ENCODE measurements at places on chromosomes 5 and 9.

- no peak for DNase-seq
Observed at GRCh38 chr5:179819296-179820126, 1.2 kb upstream of the SQSTM1 start.

DNA sequence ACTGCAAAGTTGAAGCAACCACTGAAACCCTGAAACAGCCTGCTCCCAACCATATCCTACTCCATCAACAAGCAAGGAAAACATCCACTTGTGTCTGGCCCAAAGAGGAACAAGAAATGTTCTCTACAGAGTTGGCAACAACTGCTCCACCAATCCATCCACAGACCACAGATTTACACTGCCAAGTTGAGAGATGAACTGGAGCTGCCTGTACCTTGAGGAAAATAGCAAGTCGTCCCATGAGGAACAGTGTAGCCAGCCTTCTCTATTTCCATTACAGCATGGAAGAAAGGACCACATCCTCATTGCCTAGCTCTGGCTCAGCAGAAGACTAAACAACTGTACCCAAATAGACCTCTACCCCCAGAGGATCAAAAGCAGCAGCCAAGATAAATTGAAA, 60.4 kb downstream of the DEPDC1B start:
- DNase-seq, result no peak

DNA sequence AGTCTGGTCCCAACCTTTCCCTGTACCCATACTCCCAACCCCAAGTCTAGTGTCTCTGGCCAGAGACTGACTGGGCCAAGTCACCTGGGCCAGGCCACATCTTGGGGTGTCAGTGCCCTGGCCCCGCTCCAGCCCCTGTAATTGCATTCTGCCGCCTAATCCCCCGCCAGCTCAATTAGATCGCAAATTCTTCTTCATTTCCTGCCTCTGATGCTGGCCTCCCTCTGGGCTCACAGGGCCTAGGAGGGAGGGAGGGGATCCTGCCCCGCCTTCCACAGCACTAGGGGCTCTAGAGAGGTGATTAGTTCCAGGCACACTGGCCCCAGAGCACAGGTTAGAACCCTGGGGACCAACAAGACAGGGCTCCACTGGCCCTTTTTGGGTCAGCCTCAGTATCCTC, 5.5 kb downstream of the CXXC5 start:
- no peak for DNase-seq

- no peak for DNase-seq
Observed at GRCh38 chr5:118705959-118706667, 282.2 kb downstream of the DTWD2 start.

GRCh38 chr5:97844797-97845196, 661.8 kb upstream of the RIOK2 start:
- no peak for DNase-seq

- no peak for DNase-seq
Observed at GRCh38 chr5:116626945-116627679, 52.5 kb upstream of the SEMA6A start.

- no peak for DNase-seq
Observed at GRCh38 chr5:90802474-90803317, 244.1 kb downstream of the ADGRV1 start.

DNA sequence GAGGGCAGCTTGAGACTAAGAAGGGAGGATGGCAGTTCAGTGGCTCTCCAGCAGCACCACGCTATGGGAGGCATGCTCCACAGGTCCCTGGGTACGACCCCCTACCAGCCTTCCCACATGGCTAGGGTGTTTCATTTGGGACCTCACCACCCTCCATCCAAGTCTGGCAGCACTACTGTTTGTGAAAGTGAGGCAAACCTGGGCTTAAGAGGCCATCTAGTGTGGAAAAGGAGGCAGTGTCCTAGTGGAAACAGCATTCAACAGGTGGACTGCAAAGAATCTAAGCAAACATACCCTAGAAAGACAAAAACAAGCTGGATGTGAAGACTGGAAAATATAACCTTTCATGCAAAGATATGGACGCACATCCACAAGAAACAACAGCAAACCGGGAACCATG, 4.8 kb upstream of the C5orf47 start:
- DNase-seq, result no peak

- DNase-seq, result no peak
Observed at GRCh38 chr5:129096382-129096991, 1.9 kb downstream of the ISOC1 start.

DNA sequence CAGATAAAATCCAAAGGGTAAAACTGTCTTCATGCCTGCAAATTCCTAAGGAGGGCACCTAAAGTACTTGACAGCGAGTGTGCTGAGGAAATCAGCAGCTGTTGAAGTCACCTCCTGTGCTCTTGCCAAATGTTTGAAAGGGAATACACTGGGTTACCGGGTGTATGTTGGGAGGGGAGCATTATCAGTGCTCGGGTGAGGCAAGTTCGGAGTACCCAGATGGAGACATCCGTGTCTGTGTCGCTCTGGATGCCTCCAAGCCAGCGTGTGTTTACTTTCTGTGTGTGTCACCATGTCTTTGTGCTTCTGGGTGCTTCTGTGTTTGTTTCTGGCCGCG, 727 bp upstream of the ADRB2 start:
- peak; percentile 14 for DNase-seq

DNA sequence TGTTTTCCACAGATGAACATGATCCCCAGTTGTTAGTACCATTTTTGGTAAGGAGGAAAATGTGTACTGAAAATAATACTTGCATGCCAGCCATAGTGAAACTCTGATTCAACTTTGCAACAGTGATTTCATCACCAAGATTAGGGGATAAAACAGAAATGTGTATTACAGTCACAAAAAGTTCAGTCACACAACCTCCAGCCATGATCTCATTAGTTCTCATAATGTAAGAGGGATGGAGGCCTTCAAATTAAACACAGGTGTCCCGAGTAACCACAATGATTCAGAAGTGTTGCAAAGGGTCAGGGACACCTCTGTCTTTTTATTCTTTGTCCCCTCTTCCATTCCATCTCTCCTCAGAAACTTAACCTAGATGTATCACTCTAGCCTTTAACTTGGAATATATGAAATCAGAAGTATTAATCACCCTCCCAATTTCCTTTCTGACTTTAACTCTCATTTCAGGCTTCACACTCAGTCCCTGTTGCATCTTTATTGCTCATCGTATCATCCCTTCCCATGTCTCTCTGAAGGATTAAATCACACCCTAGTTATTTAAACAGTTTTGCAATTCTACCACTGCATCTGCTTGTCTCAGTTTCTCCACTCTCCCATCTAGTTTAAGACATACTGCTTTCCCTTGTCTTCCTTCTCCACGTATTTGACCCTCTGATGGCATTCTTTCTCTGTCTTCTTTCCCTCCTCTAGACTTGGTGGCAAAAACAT, 291.2 kb downstream of the ADAMTS6 start:
- peak; percentile 89 for DNase-seq

- no peak for DNase-seq
Observed at GRCh38 chr5:6711409-6712141, 1.7 kb upstream of the TENT4A start.

- DNase-seq, result no peak
Observed at GRCh38 chr9:121786998-121787422, 135.6 kb downstream of the DAB2IP start.

DNA sequence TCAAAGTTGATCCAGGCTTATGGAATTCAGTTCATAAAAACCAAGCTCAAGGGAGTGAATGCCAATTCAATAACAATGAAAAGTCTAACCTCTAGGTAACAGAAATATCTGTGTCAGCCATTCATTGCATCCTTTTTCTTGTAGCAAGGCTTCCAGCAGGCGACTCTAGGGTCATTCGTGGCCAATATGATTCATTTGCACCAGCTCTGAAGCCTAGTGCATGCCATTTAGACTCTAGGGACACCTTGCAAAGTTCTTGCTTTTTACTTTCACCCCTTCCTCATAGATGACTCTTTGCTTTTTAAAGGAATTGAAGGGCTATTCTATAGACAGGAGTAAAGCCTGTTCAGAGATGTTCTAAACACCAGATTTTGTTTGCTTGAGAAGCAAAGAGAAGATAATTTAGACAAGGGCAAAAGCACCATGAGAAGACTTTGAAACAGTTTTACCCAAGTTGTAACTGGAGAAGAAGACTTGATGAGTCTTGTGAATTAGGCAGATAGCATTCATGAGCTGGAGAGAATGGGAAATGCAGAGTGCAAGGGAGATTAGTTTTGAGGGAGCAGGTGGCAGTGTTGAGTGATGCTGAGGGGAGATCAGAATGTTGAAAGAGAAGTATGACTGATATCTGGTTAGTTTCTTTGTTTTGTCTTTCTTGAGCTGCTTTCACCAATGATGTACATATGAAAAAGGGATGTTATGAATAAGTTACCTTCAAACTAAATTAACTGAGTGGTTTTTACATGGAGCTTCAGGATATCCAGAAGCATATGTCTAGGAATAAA, 94.5 kb downstream of the F2RL2 start:
- no peak for DNase-seq

DNA sequence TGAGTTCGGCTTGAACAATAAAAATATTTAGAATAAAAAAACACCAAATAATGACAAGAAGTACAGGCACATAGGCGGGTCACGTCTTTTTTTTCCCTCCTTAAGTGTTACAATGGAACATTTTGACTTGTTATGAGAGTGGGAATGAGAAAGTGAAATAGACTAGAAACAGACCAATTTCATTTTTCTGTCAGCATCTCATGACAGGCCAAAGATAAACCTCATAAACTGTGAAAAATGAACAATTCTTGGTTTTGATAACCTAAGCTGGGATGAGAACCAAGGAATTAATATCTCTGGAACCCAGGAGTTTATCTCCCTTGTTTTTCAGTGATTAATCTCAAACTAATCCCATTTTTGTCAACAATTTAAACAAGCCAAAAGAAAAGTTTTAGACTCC, 299.5 kb downstream of the SLIT3 start:
- DNase-seq, result no peak

DNA sequence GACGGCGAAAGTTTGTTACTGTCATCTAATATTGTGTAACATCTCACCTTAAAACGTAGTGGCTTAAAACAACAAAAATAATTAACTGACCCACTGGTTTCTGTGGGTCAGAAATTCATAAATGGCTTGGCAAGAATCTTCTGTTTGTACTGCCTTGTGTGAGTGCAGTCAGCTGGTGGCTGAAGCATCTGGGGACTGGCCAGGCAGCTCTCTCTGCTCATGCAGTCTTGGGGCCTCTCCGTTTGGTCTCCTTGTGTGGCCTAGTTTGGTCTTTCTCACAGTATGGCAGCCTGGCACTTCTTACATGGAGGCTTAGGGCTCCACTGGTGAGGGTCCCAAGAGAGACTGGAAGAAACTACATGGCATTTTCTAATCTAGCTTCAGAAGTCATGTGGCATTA, 49.0 kb upstream of the CTXN3 start:
- DNase-seq, result no peak

DNA sequence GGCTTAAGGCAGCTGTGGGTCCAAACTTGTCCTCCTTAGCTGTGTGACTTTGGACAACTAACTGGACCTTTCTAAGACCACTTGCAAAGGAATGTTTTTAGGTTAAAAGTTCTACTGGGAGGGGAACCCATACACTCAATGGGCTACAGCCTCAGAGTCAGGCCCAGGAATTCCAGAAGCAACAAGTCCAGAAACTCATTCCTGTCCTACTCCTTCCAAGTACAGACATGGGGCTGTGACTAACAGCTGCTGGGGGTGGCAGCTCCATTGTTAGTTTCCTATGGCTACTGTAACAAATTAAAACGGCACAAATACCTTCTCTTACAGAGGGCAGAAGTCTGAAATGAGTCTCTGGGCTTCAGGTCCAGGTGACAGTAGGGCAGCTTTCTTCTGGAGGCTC, 12.4 kb upstream of the AKNA start:
- no peak for DNase-seq

GRCh38 chr5:11104651-11105112, 343.6 kb upstream of the DAP start:
- no peak for DNase-seq

DNA sequence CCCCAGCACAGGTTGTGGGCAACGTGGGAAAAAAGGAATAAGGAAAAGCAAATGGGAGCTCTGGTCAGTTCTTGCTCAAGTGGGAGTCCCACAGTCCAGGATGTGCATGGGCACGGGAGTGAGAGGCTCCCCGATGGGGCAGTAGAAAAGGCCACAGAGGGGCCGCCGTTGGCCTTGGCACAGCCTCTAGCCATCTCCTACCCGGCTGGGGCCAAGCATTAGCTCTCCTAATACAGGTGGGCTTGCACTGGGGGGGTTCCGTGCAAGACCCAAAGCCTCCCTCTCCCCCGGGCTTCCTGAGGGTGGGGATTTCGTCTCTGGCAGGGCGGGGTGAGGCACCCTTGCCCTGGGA, 212.2 kb upstream of the MVB12B start:
- no peak for DNase-seq

- DNase-seq, result no peak
Observed at GRCh38 chr9:125133403-125134329, 9.7 kb downstream of the SCAI start.

GRCh38 chr5:158390577-158390976, 531.6 kb upstream of the CLINT1 start:
- no peak for DNase-seq

DNA sequence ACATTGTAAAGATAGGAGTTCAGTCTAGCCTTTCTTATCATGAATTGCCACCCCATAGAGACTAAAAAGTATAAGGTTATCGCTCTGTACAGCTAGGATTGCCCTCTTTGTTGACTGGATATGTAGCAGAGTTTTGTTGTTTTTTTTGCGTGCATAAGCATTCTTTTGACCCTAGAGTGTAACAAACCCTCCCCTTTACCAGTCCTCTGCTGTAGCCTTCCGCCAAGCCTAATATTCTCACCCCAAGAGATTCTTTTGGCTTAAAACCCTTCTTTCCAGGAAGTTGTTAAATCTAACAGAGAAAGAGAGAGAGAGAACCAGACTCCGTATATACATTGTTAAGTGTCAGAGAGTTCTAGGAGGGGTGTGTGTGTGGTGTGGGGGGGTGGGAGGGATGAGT, 113.9 kb downstream of the FGF1 start:
- no peak for DNase-seq

Data from epithelial cell of prostate (primary cell).